ENCODE measurements at places on chromosomes 6 and 20.

- no peak overlapping the region for H3K27ac ChIP-seq
- DNase-seq, result no peak
- no peaks in the 10 kb centered on the region for H3K27me3 ChIP-seq
- H3K36me3 ChIP-seq, result peaks cover 26% of the 10 kb centered on the region
- peak overlapping the region; percentile 32 for H3K4me3 ChIP-seq
- peaks cover 33% of the 10 kb centered on the region for H3K4me1 ChIP-seq
Measured at GRCh38 chr20:37406010-37406998, 60.4 kb downstream of the SRC start.

- H3K27me3 ChIP-seq, result no peaks in the 10 kb centered on the region
- DNase-seq, result no peak
- no peak overlapping the region for H3K27ac ChIP-seq
- no peaks in the 10 kb centered on the region for H3K36me3 ChIP-seq
- peaks cover 39% of the 10 kb centered on the region for H3K4me1 ChIP-seq
Measured at GRCh38 chr6:100879317-100879716, 1.8 kb downstream of the ASCC3 start.

- no peaks in the 10 kb centered on the region for H3K4me1 ChIP-seq
- H3K27me3 ChIP-seq, result no peaks in the 10 kb centered on the region
- H3K4me3 ChIP-seq, result no peak overlapping the region
- no peak for DNase-seq
- no peaks in the 10 kb centered on the region for H3K36me3 ChIP-seq
- H3K27ac ChIP-seq, result no peak overlapping the region
Measured at GRCh38 chr20:9172851-9173250, 104.0 kb downstream of the PLCB4 start.

GRCh38 chr6:54188846-54189245 lies 77.6 kb downstream of the MLIP start:
- H3K36me3 ChIP-seq, result no peaks in the 10 kb centered on the region
- DNase-seq, result no peak

GRCh38 chr6:35317483-35318195 lies 20.0 kb downstream of the DEF6 start:
- no peak for DNase-seq
- H3K4me1 ChIP-seq, result peaks cover 3% of the 10 kb centered on the region
- peak overlapping the region; percentile 66 for H3K4me3 ChIP-seq
- H3K36me3 ChIP-seq, result peaks cover 20% of the 10 kb centered on the region

GRCh38 chr6:41697861-41698781 lies 37.3 kb downstream of the TFEB start:
- peaks cover 15% of the 10 kb centered on the region for H3K4me1 ChIP-seq
- H3K27me3 ChIP-seq, result no peaks in the 10 kb centered on the region
- no peak overlapping the region for H3K4me3 ChIP-seq

DNA sequence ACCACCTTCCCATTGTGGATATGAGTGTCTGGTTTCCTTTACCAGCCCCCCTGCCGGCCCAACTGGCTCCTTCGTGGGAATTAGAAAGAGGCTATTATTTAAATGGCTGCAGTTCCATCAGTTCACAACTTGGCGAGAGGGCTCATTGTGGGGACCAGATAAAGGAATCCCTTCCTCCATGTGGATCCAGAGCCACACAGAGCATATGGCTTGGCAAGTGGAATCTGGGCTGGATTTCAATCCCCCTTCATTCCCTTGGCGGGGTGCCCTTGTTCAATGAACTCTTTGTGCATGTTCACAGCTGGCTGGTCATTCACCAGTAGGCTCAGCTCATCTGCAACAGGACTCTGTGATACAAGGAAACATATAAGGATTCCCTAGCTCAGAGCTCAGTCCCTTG lies 140.6 kb downstream of the OPN5 start:
- no peak overlapping the region for H3K4me3 ChIP-seq
- no peaks in the 10 kb centered on the region for H3K4me1 ChIP-seq
- DNase-seq, result no peak
- no peaks in the 10 kb centered on the region for H3K36me3 ChIP-seq
- no peaks in the 10 kb centered on the region for H3K27me3 ChIP-seq
- H3K27ac ChIP-seq, result no peak overlapping the region

GRCh38 chr6:90444160-90444714 lies 142.6 kb downstream of the MAP3K7 start:
- H3K36me3 ChIP-seq, result no peaks in the 10 kb centered on the region
- no peaks in the 10 kb centered on the region for H3K27me3 ChIP-seq
- no peak for DNase-seq
- H3K4me3 ChIP-seq, result no peak overlapping the region
- H3K27ac ChIP-seq, result no peak overlapping the region

GRCh38 chr6:65452333-65452732 lies 254.7 kb downstream of the EYS start:
- H3K27ac ChIP-seq, result no peak overlapping the region
- H3K27me3 ChIP-seq, result no peaks in the 10 kb centered on the region
- H3K36me3 ChIP-seq, result no peaks in the 10 kb centered on the region

GRCh38 chr6:118371955-118372354 lies 176.1 kb upstream of the PLN start:
- H3K36me3 ChIP-seq, result no peaks in the 10 kb centered on the region
- no peak overlapping the region for H3K27ac ChIP-seq
- H3K4me1 ChIP-seq, result no peaks in the 10 kb centered on the region
- H3K4me3 ChIP-seq, result no peak overlapping the region
- DNase-seq, result no peak

GRCh38 chr20:3874194-3874844 lies 14.9 kb upstream of the PANK2 start:
- H3K27me3 ChIP-seq, result no peaks in the 10 kb centered on the region
- H3K36me3 ChIP-seq, result peaks cover 60% of the 10 kb centered on the region
- no peak overlapping the region for H3K27ac ChIP-seq
- DNase-seq, result no peak
- H3K4me3 ChIP-seq, result no peak overlapping the region

GRCh38 chr6:139699335-139699734 lies 324.9 kb upstream of the CITED2 start:
- no peaks in the 10 kb centered on the region for H3K27me3 ChIP-seq
- H3K4me1 ChIP-seq, result no peaks in the 10 kb centered on the region
- no peak for DNase-seq
- no peak overlapping the region for H3K4me3 ChIP-seq
- H3K36me3 ChIP-seq, result no peaks in the 10 kb centered on the region

- H3K27me3 ChIP-seq, result no peaks in the 10 kb centered on the region
- no peak for DNase-seq
- no peaks in the 10 kb centered on the region for H3K36me3 ChIP-seq
Measured at GRCh38 chr20:63357921-63358905, 2.9 kb downstream of the CHRNA4 start.

- H3K36me3 ChIP-seq, result no peaks in the 10 kb centered on the region
- no peaks in the 10 kb centered on the region for H3K4me1 ChIP-seq
- no peaks in the 10 kb centered on the region for H3K27me3 ChIP-seq
- H3K27ac ChIP-seq, result no peak overlapping the region
Measured at GRCh38 chr6:365835-366234, 25.7 kb upstream of the IRF4 start.

DNA sequence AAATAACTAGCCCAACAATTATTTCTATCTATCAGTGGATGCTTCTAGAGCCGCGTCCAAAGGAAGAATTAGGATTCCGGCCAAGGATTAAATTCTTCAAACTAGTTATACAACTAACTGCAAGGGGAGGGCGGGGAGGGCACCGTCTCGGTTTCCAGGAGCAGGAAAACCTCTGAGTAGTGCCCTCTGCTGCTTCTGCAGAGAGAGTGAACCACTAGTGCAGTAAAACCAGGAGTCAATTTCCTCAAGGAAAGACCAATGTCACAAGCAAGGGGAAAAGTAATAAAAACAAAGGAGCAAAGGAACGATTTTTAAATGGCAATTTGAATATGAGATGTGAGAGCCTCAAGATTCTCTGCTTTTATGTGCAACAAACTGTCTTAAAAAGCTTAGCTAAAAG lies 16.5 kb upstream of the UBE2J1 start:
- H3K4me1 ChIP-seq, result peaks cover 14% of the 10 kb centered on the region
- no peak for DNase-seq
- H3K4me3 ChIP-seq, result no peak overlapping the region
- H3K36me3 ChIP-seq, result peaks cover 14% of the 10 kb centered on the region

- no peak overlapping the region for H3K4me3 ChIP-seq
- no peak overlapping the region for H3K27ac ChIP-seq
- no peaks in the 10 kb centered on the region for H3K36me3 ChIP-seq
- H3K4me1 ChIP-seq, result no peaks in the 10 kb centered on the region
- H3K27me3 ChIP-seq, result no peaks in the 10 kb centered on the region
Measured at GRCh38 chr6:140068801-140069200, 694.4 kb upstream of the CITED2 start.

GRCh38 chr6:55450005-55450404 lies 122.7 kb downstream of the GFRAL start:
- no peak for DNase-seq
- no peak overlapping the region for H3K4me3 ChIP-seq
- H3K27ac ChIP-seq, result no peak overlapping the region
- H3K36me3 ChIP-seq, result no peaks in the 10 kb centered on the region
- H3K27me3 ChIP-seq, result no peaks in the 10 kb centered on the region

DNA sequence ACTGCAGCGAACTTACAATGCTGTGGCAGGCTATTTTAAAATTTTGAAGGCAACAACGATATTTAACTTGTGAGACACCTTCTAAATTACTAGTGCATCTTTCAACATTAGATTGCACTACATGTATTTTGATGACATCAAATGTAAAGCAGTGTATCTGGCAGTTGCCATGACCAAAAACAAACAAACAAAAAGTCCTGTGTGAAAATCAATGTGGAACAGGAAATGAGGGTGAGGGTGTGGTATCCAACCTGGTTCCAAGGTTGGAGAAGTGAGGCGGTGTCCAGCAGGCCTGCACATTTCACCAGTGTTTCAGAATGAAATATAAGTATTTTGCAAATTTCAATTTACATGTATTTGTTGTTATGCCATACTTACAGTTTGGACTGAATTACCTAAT lies 112.0 kb downstream of the LAMP5 start:
- H3K4me1 ChIP-seq, result no peaks in the 10 kb centered on the region
- H3K36me3 ChIP-seq, result no peaks in the 10 kb centered on the region
- no peak overlapping the region for H3K4me3 ChIP-seq
- no peak for DNase-seq

- H3K27ac ChIP-seq, result no peak overlapping the region
- H3K4me3 ChIP-seq, result no peak overlapping the region
- H3K27me3 ChIP-seq, result no peaks in the 10 kb centered on the region
Measured at GRCh38 chr6:138419766-138420165, 15.7 kb downstream of the HEBP2 start.

DNA sequence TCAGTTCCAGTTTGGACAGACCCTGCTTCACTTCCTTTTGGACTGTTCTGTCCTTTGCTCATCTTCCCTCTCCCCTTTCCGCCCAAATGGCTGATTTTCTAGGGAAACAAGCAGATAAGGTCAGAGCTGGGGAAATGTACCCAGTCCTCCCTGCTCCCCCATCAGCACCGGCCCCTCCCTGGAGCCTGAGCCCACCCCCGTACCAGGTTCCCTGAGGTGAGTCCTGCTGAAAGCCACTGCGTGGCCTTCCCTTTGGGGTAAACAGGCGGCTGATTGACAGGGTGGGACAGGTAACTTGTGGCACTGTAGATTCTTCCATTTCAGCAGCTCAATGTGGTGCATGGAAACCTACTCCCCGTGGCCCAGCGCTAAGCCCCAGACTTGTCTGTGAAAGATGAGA lies 70.5 kb downstream of the NPEPL1 start:
- H3K4me1 ChIP-seq, result no peaks in the 10 kb centered on the region
- no peak overlapping the region for H3K4me3 ChIP-seq
- no peaks in the 10 kb centered on the region for H3K27me3 ChIP-seq

DNA sequence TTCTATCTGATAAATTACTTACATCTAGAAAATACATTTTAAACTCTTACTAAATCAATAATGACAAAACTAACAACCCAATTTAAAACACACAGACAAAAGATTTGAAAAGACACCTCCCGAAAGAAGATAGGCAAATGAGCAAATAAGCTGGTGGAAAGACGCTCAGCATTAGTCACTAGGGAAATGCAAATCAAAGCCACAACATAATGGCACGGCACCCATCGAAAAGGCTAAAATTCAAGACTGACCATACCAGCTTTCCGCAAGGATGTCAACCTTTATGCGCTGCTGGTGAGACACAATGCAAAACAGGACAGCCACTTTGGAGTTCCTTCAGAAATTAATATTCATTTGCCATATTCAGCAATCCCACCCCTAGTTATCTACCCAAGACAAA lies 25.9 kb downstream of the TAF4 start:
- no peaks in the 10 kb centered on the region for H3K4me1 ChIP-seq
- no peak overlapping the region for H3K4me3 ChIP-seq
- DNase-seq, result no peak
- no peak overlapping the region for H3K27ac ChIP-seq
- no peaks in the 10 kb centered on the region for H3K36me3 ChIP-seq
- H3K27me3 ChIP-seq, result no peaks in the 10 kb centered on the region

GRCh38 chr6:111367393-111368088 lies 115.5 kb downstream of the REV3L start:
- no peak overlapping the region for H3K4me3 ChIP-seq
- H3K27ac ChIP-seq, result peak overlapping the region; percentile 35
- no peaks in the 10 kb centered on the region for H3K4me1 ChIP-seq

GRCh38 chr6:151041686-151042085 lies 176.2 kb downstream of the MTHFD1L start:
- no peaks in the 10 kb centered on the region for H3K36me3 ChIP-seq
- DNase-seq, result no peak
- no peak overlapping the region for H3K4me3 ChIP-seq
- no peaks in the 10 kb centered on the region for H3K27me3 ChIP-seq
